ENCODE measurements at places on chromosomes 2 and 18.

DNA sequence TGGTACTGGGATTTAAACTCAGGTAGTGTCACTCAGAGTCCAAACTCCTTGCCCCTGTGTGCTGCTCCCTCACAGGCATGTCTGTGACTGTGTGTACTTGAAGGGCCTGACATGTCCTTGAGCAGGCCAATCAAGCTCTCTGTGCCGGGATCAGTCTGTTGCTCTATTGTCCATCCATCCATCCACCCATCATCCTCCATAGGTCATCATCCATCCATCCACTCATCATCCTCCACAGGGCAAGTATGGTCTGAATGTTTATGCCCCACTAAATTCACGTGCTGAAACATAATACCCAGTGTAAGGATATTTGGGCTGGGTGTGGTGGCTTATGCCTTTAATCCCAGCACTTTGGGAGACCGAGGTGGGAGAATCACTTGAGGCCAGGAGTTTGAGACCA is 24.5 kb upstream of the NEB start:
- no peak for DNase-seq

- no peak for DNase-seq
Observed at GRCh38 chr2:191187105-191187829, 36.5 kb upstream of the STAT4 start.

- no peak for DNase-seq
Observed at GRCh38 chr2:188526701-188527100, 235.0 kb downstream of the GULP1 start.

GRCh38 chr2:227177592-227178336 is 13.3 kb downstream of the COL4A3 start:
- DNase-seq = no peak

DNA sequence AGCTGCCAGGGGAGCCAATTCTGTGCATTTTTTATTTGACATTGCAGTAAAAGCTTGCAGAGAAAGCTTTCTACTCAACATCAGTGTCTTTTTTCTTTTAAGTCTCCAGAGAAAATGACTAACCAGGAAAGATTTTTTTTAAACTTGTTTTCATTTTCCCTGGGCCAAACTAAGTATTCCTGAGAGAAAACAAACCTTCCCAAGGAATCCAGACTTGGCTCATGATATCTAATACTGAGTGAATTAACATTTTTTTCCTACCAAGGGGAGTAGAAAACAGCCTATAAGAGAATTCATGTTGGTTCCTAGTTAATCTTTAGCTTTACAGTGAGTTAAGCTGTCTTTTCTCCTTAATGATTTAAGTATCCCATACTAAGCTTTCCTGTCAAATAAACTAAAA is 46.7 kb downstream of the DAPL1 start:
- no peak for DNase-seq

GRCh38 chr2:241565411-241565810 is 6.9 kb downstream of the BOK start:
- no peak for DNase-seq

GRCh38 chr2:46277431-46278190 is 19.6 kb upstream of the EPAS1 start:
- no peak for DNase-seq

DNA sequence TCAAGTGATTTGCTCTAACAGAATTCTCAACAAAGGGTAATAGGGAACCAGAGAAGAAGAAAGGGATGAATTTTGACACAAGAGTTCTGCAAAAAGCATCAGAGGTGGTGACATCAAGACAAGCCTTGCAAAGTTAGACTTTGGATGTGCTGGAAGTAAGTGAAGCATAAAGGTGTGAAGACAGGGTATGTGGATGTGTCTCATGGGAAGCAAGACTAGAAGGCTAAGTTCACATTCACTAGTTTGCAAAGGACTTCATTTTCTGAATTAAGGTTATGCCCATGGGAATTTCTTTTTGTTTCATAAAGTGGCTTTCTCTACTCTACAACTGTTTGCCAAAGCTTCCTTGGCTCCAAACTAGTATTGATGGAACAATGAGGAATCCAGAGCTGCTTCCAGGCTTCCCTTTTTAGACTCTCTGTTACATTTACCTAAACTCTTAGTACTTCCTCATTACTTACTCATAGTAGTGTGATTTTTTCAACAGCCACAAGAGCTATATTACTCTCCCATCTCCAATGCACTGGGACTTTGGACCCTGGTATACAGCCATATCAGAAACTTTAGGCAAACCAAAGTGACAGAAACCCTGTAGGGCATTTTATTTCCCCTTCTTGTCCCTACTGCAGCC is 21.1 kb upstream of the IHH start:
- DNase-seq = no peak

DNA sequence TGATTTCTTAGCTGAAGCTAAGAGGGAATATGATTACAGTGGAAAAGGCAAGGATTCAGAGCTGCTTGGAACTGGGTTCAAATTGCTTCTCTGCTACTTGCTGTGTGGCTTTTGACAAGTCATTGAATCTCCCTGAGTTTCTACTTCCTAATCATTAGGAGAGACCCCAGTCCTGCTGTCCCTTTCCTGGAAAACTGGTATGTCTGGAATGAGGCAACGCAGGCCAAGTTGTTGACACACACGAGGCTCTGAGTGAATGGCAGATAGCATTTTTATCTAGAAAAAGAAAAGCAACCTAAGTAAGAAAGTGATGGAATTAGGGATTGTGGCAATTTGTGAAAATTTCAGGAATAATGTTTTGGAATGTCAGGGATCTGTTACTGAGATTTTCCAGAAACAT is 123.6 kb downstream of the LPIN1 start:
- DNase-seq = no peak

DNA sequence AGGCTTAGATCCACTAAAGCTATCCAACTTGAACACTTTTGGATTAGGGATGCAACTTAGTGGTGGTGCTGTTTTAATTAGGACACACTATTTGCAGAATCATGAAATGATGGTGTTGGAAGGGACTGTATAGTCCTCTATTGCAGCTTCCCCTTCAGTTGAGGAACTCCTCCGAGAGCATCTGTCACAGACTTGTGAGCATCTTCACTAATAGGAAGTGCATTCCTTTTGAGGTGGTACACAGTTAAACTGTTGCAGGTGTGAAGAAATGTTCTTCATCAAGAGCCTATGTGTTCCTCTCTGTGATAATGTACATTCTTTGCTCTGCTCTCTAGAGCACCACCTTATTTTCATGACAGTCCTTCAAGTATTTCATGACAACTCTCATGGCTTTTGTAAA is 197.4 kb downstream of the CAMKMT start:
- no peak for DNase-seq

- no peak for DNase-seq
Observed at GRCh38 chr18:79533591-79533990, 137.9 kb downstream of the NFATC1 start.

DNA sequence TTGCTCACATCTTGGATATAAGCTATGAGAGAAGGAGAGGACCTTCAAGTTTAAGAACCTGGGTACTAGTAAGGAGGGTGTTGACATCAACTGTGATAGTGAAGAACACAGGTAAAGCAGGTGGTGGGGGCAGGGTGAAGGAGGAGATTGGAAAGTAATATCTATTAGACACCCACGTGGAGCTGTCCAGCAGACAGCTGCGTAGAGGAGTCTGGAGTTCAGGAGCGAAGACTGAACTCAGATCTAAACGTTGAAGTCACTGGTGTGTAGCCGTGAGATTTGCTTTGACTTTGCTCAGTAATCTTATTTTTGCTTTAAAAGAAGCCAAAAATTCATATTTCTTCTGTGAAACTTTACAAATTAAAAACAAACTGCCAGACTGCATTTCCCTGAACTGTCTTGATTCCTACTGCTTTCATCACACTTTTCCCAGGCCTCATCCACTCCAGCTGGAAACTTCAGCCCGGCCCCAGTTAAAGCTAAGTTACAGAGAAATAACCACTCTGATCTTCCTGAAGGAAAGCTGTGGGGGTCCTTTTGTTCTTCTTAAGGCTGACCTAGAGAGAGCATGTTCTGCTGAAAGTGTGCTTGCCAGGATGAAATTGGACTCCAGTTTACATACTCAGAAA is 533.3 kb downstream of the CNTNAP5 start:
- no peak for DNase-seq

- DNase-seq = no peak
Observed at GRCh38 chr2:9918275-9918674, 33.2 kb upstream of the GRHL1 start.

DNA sequence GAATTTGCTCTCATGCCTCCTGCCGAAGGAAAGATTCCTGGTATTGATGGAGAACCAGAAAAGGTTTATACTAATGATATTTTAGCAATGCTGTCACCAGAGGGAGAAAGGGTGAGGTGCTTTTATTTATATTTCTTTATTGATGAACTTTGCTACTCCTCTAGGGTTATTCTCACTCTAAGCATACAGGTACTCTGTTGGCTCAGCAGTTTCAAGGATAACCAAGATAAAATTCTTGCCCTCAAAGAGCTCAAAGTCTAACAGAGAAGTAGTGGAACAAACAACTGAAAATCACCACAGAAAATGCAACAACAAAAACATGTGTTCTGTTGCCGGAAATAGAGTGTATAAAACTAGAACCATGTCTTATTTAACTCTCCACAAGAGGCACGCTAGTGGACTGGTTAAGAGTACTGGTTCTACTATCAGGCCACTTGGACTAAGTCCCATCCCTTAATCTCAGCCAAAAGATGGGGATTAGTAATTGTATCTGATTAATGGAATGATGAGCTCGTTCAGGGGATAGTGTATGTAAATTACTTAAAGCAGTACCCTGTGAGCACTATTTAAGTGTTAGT is 103.6 kb downstream of the DNAH6 start:
- DNase-seq = no peak

- no peak for DNase-seq
Observed at GRCh38 chr2:108917526-108917925, 71.5 kb downstream of the EDAR start.

DNA sequence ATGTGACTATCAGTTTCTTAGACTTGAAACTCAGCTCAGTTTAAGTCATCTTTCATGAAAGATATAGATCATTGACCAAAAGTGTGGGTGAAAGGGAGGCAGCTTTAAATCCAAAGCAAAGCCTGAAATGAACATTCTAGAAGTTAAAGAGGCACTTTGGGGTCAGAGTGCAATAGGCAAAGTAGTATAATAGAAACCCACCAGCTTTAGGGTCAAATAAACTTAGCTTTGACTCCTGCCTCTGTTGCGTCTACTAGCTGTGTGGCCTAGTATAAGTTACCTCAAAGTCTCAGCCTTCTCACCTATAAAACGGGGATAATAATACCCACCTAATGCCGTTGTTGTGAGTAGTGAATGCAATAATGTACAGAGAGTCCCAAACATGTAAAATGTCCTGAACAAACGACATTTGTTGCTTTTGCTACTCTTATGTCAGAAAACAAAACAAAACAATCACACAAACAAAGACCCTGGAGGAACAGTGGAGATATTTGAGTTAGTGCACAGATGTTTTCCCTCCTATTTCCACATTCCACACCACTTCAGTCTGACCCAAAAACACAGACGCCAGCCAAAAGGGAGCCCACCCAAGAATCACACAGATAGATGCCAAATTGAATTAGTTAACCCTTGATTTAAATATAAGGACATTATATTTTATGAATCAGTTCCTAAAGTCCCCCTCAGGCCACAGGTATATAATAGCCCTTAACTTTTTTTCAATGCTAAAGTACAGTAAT is 657.0 kb downstream of the ARHGAP15 start:
- no peak for DNase-seq

- no peak for DNase-seq
Observed at GRCh38 chr2:69770193-69770702, 28.3 kb downstream of the ANXA4 start.

GRCh38 chr2:26048791-26049190 is 14.9 kb downstream of the RAB10 start:
- DNase-seq = no peak

GRCh38 chr2:169572189-169572588 is 1.5 kb downstream of the FASTKD1 start:
- DNase-seq = no peak

DNA sequence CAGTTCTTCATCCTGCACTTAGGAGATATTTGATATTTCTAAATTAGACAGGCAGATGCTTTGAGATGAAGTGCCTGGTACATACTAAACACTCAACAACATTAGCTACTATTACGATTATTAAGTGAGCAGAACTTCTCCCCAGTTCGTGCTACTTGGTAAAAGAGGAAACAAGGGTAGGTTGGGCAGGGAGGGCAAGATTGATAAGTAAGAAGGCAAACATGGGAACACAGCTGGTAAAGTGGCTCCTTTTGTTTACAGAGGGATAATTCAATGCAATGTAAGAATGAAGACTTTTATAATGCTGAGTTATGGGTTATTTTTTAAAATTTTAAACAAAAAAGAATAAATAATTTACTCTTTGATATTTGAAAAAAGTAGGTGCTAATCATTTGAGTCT is 15.9 kb upstream of the WIPF1 start:
- no peak for DNase-seq

- no peak for DNase-seq
Observed at GRCh38 chr2:46096260-46096659, 200.9 kb upstream of the EPAS1 start.

- no peak for DNase-seq
Observed at GRCh38 chr2:86821306-86821705, 30.6 kb upstream of the CD8A start.

DNA sequence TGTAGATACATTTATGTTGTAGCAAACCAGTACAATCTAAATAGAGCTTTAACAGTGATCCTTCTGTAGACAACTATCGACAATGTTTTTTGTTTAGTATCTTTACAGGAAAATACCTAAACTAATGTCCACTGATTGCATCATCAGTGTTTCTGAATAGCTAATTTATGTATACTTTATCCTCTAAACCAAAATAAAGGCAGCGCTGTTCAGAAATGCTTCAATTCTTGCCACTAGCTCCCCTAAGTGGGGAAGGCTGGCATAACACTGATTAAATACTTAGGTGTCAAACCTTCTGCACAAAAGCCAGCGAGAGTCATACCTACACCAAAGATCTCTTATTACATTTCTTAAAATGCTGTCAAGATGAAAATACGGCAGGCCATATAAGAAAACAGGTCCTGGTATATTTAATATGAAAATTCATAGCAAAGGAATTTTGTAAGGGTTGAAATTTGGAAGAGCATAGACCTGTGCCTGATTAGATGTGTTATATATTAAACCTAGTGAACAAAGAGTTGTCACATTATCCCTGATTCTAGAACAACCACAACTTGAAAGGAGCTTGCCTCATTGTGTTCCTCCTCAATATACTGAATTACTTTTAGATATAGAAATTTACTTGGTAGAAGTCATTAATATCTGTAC is 1693.4 kb upstream of the SLC39A10 start:
- DNase-seq = no peak

GRCh38 chr2:107633580-107634147 is 193.0 kb upstream of the RGPD4 start:
- DNase-seq = no peak

DNA sequence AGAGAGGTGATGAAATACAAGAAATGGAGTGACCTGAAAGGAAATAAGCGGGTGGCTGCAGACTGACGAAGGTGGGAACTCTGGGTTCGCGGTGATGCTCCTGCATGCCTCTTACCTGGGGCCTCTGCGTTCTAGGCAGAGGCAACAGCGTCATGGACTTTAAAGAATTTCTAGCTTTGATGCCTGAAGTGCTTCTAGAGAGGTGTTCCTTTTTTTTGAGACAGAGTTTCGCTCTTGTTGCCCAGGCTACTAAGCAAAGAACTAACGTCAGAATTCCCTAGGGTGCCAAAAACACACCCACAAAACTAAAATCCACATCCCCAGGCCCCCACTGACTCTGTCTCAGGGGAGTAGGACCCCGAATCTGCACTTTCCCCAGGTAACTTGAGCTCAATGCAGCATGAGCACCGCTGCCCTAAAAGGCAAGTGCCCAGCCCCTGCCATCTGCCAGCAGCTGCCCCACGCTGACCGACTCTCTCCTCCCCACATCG is 110.5 kb upstream of the ID2 start:
- no peak for DNase-seq
